Stimulated activated CD4-positive, alpha-beta T cell treated with anti-CD3 and anti-CD28 coated beads, Interleukin-12 subunit alpha, Interleukin-12 subunit beta, amount 100 ng/mL, for 4 hours (primary cell): ENCODE measurements at places on chromosomes 1 and 21.

GRCh38 chr1:84899969-84900368 lies 7.0 kb upstream of the LPAR3 start:
- DNase-seq: no peak

GRCh38 chr21:39363607-39364555 lies 15.0 kb upstream of the HMGN1 start:
- DNase-seq: no peak

GRCh38 chr1:54272134-54272533 lies 72.2 kb downstream of the MRPL37 start:
- no peak for DNase-seq

GRCh38 chr1:156515956-156516355 lies 15.4 kb upstream of the MEF2D start:
- DNase-seq: no peak

DNA sequence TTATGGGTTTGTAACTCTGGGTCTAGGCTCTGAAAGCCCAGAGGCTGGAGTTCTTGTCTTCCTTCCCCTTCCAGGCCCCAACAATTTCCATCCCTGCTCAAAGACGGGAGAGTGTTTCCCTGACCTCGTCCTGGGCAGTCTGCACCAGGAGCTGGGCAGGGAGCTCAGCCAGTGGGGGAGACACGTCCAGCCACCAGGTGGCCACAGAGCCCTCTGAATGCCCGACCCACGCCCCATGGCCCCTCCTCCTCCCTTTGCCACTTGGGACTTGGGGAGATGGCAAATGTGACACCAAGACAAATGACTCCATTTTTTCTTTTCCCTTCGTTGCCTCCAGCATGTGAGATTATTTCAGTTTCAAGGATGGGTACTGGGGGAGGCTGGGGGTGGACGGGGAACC lies 159.9 kb upstream of the AJAP1 start:
- DNase-seq: no peak

DNA sequence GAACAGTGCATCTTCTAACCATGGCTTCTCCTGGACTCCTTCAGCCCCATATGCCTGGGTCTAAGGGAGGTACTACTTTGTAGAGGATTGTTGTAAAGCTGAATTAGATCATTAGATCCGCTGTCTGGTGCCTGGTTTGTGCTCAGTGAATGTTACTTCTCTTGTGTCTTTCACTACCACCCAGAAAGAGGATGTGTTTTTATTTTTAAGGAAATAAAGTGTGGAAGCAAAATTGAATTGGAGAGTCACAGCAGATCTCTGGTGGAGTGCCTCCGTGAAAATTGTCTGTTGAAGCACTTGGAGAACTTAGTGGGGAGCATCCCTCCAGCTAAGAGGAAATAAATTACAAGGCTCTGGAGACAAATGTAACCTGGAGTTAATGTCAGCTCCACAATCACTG lies 101.8 kb upstream of the ARTN start:
- no peak for DNase-seq

DNA sequence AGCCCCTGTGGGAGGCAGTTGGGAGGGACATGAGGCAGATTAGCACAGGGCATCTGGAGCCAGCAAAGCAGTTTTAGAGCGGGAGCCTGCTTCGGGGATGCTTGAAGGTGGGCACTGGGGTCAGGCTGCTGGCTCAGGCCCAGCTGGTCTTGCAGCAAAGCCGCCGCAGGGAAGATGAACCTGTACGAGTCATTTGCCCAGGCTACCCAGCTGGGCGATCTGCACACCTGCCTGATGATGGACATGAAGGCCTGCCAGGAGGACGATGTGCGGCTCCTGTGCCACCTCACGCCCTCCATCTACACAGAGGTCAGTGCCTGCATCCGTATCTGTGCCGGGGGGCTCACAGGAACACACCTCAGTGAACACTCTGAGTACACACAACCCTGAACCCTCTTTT lies 7.7 kb upstream of the SLC27A3 start:
- no peak for DNase-seq

DNA sequence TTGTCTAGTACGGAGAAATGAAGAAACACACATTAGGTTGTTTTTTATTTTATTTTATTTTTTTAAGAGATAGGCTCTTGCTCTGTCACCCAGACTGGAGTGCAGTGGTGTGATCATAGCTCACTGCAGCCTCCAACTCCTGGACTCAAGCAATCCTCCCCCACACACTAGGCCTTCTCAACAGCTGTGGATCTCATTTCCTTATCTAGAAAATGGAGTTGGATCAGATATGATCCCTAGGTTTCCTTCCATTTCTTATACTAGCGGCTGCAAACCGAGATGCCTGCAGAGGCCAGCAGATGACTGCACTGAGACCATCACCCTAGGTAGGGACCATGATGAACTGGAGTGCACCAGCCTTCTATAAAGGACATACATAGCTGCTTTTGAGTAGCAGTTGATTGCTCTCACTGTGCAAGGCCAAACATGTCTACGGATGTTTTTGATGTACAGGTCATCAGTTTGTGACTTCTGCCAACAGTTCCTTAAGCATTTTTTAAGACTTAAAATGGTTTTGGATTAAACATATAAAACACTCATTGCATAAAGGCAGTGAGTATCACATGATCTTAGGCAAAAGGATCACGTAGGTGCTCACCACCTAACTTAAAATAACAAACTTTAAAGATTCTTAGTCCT lies 11.4 kb upstream of the KLHL12 start:
- DNase-seq: no peak
